Fibroblast of skin of abdomen (primary cell): ENCODE measurements at places on chromosomes 2 and 18.

GRCh38 chr2:121245120-121245820, 39.7 kb downstream of the TFCP2L1 start:
- no peak for DNase-seq

DNA sequence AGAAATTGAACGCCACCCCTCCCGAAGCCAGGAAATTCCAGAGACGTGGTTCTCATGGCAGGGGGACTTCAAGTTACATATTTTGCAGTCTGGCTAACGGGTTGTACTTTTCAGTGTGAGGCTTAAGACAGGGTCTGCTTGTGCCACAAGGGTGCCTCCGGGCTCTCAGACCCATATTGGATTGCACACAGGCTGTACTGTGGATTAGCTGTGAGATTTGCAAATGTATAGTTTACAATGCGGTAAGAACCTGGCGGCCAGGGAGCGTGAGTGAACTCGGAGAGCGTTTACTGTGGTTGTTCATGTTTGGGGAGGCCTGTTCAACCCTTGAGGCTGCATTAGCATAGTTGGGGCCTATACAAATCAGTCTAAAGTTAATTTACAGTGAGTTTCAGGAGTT, 143.9 kb upstream of the SIX2 start:
- no peak for DNase-seq

DNA sequence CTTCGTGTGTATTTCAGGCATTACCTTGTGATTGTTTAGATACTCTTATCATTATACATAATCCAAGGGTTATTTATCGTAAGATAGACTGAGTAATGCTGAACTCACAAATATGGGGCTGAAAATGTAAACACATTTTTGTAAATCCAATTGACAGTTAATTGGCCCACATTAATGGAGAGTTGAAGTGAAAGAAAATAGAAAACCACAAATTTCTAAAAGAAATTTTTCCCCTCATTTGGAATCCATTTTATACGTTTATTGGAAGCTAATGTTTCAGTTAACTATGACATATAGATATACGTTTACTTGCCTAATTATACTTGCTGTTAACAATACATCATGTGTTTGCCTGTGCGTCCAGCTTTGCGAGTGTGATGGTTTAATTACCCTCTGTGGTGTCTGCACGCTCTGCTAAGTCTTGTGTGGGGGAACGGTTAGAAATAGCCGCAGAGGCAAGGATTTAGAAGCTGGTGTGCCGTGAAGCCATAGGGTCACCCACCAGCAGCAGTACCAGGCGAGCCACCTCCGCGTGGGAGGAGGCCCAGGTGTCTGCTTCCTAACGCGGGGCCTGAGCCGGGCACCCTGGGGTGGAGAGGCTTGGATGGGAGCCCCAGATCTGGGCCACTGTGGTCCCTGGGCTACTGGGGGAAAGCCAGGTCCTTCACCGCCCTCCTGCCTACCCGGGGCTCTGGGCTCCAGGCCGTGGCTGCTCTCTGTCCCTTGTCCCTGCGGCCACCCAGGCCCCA, 38.0 kb downstream of the TSHZ1 start:
- no peak for DNase-seq

- no peak for DNase-seq
Measured at GRCh38 chr2:96204836-96205624, 3.6 kb downstream of the STARD7 start.

GRCh38 chr2:24449344-24449743, 41.7 kb upstream of the NCOA1 start:
- DNase-seq: no peak

DNA sequence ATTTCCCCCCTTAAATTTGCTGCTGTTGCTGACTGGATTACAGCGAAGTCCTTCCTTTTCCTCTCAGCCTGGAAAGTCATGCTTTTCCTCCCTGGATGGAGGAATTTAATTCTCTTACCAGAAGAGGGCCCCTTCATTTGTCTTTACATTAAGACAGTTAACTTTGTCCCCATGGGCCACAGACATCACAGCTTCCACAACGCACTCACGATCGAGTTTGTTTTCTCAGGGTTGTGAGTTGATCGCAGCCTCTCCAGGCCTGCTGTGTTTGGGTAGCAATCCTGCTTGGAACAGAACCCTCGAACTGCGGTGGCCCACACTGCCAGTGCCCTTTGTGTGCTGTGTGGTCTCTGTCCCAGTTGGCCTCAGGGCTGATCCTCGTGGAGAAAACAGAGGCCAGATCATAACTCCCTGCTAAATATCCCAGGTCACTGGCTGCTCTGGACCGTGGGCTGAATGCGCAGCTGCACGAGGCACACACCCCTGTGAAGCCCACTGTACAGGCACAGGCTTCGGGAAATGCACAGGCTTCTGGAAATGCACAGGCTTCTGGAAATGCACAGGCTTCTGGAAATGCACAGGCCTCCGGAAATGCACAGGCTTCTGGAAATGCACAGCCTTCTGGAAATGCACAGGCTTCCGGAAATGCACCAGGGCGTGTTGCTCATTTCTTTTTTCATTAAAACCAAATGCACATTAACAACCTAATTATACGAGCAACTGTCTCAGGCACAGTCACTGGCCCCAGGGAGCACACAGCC, 2.2 kb upstream of the PDIA6 start:
- no peak for DNase-seq

DNA sequence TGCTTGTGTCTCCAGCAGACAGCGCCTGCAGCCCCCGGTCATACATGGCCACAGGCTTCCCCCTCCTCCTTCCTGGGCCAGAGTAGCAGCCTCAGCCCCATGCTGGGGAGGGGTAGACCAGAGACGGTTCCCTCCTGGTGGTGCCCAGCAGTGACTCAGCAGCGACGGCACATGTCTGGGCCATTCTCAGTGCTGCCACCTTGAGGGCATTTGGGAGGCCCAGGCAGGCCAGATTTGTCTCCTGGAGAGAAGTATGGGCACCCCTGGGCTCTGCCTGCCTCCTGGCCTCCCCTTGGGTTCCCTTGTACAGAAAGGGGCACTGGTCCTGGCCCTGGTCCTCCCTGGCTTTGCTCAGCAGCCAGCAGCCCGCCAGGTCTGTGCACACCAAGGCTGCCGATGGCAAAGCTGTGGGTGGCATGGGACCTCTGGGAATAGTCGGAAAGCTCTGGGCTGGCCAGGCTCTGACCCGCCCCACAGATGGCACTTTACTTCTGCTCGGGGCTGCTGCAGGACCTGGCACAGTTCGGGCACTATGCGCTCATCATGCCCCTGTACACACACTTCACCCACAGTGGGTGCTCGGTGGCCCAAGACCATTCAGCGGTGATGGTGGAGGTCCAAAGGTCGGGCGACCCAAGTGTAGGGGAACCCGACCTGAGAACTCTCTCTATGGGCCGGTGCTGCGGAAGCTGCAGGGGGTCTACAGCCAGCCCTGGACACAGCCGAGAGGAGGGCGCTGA, 11.4 kb upstream of the ALPI start:
- DNase-seq: peak; percentile 27

DNA sequence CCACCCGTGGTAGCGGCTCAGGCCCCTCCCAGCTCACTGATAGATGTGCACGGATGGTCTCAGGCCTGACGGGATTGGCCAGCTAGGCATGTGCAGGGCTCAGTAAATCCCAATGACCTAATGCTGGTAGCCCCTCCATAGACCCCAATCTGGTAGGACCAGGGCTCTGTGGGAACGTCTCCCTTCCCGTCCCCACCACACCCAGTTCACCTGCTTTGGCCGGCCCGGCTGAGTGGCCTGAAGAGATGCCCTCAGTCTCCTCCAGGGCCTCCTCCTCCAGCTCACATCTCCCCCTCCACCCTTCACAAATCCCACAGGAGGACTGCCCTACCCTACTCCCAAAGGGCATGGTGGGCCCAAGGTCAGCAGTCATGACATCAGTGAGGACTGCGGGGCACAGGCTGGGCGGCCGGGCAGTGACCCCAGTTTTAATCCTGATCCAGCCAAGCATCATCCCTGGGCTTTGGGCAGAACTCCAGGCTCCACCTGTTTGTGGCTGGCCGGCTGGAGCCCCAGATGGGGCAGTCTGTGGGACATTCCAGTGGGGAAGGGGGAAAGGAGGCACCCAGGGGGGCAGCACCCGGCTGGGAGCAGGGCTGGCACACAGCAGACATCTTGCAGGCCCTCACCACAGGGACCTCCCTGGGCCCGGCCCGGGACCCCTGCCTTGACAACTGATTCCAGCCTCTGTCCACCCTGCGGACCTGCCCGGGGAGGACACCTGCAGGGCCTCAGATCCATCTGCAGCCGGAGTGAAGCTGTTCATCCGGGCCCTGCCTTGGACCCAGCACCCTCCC, 2.3 kb downstream of the KIF1A start:
- no peak for DNase-seq

GRCh38 chr2:26679867-26680266, 12.7 kb upstream of the KCNK3 start:
- no peak for DNase-seq

DNA sequence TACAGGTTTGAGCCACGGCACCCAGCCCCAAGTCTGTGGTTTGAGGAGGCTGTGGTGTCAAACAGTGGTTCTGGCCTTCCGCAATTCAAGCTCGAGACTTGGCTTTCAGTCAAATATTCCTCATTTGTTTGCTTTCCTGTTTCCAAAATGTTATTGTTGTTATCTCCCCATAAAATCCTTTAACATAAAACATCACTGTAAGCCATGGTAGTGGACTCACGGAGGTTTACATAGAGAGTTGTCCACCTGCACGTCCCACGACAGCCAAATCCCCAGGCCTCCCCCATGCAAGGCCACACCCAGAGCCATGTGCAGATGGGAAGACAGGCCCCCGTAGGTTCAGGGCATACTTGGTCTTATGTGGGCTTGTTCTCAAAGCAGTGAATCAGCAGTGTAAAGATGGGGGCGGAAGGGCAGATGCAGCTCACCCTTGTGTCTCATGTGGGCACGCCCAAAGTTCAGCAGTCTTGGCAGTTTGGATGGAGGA, 18.9 kb upstream of the ST3GAL5 start:
- no peak for DNase-seq

GRCh38 chr2:48906633-48907032, 151.1 kb upstream of the LHCGR start:
- no peak for DNase-seq

GRCh38 chr2:30871440-30871839, 64.2 kb upstream of the CAPN13 start:
- no peak for DNase-seq

DNA sequence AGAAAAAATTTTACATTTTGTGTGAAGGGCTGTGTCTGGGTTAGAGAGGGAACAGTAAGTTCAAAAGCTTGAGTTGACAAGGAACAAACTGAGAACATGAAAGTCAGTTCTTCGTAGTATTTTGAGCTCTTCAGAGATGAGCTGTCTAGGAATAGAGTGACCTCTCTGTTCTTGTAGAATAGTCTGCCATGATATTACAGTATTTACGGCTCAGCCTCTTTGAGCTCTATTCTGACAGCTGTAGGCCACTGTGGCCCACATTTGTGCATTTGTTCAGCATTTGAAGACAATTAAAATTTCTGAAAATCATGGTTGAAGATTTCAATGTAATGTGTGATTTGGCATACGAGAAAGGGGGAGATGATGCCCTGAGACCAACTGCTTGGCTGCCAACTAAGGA, 172.8 kb downstream of the MGAT5 start:
- DNase-seq: no peak

DNA sequence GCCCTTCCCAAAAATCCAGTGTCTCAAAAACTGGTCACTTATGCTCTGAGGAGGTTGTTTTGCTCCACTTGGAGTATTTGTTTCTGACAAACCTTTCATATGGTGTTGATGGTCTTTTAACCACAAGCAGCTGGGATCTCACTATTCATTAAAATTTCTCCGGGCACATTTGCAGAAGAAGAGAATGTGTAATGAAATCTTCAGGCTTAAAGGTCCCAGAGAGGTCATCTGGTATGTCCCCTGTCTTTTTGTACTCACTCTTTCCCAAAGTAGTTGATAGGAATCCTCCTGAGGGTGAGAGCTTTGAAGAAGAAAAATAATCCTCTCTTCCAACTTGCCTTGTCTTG, 430.8 kb downstream of the SETBP1 start:
- peak; percentile 27 for DNase-seq

- DNase-seq: no peak
Measured at GRCh38 chr2:156649596-156649995, 213.4 kb downstream of the GPD2 start.

- DNase-seq: no peak
Measured at GRCh38 chr2:138640921-138641676, 139.1 kb downstream of the NXPH2 start.

DNA sequence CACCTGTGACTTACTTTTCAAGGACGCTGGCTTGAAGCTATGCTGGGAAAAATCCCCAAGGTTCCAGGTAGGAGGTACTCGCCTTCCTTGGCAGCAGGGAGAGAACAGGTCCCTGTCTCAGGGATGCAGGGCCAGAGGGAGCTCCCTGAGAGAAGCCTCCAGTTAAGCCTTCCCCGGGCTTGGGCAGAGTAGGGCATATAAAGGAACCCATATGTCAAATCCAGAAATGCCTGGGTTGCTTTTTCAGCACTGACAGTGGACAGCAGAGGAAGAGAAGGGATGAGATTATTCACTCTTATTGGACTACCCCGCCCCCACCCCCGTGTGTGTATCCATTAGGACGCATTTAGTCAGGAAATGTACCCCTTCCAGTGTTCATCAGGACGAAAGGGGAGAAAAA, 89.3 kb upstream of the TEX51 start:
- DNase-seq: no peak

DNA sequence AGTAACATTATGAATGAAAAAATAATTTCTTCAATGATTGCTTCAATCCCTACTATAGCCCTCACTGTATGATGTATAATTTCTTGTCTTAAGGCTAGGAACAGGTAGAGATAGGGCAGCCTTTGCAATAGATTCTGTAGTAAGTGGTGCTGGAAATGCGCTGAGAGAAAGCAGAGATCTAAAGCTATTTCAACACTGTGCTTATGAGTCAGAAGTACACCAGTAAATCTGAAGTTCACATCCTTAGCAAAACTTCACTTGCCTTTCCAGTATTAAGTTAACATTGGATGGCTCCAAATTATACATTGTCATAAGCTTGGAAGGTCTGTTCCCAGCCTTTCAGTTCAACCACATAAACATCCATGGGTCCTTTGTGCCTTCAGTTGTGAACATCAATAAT, 178.2 kb upstream of the EPHA4 start:
- DNase-seq: no peak

GRCh38 chr2:39484620-39485495, 47.8 kb upstream of the MAP4K3 start:
- no peak for DNase-seq

DNA sequence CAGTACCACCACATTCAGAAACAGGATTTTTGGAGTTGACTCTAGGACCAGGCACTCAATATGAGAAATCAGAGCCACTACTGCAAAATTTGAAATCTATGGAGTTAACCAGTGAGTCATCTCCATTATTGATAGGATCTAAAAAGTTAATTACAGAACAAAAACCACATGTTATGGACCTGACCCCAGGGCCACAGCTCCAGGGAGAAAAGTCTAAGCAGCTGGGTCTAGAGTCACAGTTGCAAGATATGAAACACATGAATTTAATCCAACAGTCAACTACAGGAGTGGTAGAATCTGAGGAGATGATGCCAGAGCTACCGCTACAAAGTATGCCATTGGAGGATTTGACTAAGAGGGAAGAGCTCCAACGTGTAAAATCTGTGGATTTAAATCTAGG, 13.4 kb upstream of the ZNF512 start:
- DNase-seq: peak; percentile 32

DNA sequence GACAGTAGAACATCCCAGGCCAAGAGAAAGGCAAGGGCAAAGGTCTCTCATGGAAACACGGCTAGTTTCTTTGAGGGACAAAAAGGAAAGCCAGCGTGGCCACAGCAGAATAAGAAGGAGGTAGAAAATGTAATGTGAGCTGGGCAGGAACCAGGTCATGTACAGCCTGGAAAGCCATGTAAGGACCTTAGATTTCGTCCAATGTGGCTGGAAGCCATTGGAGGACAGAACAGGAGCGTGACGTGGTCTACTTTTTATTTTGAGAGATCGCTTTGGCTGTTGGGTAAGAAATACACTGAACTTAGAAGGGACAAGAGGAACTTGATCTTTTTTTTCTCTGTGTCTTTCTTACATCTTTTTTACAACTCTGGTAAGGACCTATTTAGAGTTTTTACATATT, 57.8 kb upstream of the ANKRD44 start:
- DNase-seq: no peak
